Esophagus squamous epithelium (tissue), 5 donors: ENCODE measurements at places on chromosomes 3 and 15. TPM values are rescaled to one million over a fixed set of nuclear protein-coding genes. Genes with fewer than 3 reads are reported as not detected.

Gene PRSS50
- total RNA-seq: 0.19 TPM

DNA sequence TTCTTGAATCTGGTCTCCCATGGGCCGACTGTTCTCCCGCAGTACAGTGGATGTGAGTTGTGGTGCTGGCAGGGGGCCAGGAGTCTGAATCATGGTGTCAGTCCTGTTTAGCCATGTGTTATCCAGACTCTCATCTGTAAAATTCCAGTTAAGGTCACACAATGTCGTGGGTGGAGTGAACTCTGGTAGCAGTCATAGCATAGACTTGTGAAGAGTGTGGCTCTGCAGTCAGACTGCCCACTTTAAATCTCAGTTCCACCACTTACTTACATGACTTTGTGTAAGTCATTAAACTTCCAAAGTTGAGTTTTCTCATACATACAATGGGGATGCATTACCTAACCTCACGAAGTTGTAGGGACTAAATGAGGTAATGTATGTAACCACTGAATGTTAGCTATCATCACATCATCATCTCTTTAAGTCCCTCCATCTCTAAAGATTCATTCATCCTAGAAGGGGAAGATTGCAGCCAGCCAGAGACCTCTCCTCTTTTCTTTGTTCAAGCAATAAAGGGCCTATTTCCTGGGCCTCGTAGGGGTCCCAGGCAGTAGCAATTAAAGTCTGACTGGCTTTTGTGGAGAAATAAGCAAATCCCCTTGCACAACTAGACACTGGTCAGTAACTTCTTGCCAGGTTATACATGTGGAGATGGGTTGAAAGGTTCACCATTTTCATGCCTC is 93.9 kb downstream of the PCCB start:
- no peak for DNase-seq

Gene OSTN
- total RNA-seq: not detected

DNA sequence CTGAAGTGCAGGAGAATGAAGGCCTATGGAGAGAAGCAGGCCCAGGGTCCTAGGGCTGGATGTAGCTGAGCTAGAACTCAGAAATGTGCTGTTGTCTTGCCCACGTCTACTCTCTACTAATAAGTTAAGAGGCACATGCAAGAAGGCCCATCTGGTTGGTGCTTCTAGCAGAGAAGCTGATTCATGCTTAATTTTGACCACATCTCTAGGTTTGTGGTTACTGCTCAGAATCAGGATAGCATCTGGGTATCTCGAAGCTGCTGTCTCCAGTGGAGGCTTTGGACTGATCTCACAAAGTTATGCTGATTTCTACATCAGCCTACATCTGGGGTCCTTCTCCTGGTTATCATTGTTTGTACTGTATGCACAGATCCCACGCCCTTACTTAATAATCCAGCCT is 87.3 kb downstream of the CACNA1D start:
- DNase-seq: no peak

DNA sequence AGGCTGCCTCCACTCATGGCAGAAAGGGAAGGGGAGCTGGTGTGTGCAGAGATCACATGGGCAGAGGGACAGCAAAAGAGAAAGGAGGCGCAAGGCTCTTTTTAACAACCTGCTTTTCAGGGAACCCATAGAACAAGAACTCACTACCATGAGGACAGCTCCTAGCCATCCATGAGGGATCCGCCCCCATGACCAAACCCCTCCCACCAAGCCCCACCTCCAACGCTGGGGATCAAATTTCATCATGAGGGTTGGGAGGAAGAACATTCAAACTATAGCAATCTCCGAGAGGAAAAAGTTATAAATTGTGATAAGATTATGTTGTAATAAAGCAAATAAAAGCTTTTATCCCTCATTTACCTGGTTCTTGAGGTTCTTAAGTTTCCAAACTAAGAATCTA is 84.7 kb upstream of the LMCD1 start:
- DNase-seq: no peak

- DNase-seq: no peak
Observed at GRCh38 chr3:126054870-126055269, 29.1 kb downstream of the SLC41A3 start.

GRCh38 chr15:61383421-61383820 is 154.3 kb upstream of the RORA start:
- DNase-seq: no peak

Gene TLR9
- not detected for total RNA-seq

DNA sequence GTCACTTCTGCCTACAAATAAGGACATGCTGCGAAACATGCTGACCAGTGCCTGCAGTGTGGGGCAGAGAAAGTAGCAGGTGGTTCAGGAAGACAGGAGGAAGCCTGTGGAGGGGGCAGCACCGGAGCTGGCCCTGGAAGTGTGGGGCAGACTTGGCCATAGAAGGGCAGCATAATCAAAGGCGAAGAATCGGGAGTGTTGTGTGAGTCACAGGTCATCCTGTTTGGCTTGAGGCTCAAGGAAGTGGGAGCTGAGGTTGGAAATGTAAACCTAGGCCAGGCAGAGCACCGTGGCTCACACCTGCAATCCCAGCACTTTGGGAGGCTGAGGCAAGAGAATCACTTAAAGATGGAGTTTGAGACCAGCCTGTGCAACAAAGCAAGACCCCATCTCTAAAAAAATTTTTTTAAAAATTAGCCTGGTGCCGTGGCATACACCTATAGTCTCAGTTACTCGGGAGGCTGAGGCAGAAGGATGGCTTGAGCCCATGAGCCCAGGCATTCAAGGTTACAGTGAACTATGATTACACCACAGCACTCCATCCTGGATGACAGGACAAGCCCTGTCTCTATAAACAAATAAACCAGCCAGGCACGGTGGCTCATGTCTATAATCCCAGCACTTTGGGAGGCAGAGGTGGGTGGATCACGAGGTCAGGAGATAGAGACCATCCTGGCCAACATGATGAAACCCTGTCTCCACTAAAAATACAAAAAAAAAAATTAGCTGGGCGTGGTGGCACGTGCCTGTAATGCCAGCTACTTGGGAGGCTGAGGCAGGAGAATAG is 54.0 kb downstream of the FAM43A start:
- no peak for DNase-seq

Gene GHRL
- 1.5 TPM for total RNA-seq

Gene HYAL1
- 1.8 TPM for total RNA-seq

- DNase-seq: no peak
Observed at GRCh38 chr3:151394611-151395010, 10.1 kb upstream of the P2RY12 start.

DNA sequence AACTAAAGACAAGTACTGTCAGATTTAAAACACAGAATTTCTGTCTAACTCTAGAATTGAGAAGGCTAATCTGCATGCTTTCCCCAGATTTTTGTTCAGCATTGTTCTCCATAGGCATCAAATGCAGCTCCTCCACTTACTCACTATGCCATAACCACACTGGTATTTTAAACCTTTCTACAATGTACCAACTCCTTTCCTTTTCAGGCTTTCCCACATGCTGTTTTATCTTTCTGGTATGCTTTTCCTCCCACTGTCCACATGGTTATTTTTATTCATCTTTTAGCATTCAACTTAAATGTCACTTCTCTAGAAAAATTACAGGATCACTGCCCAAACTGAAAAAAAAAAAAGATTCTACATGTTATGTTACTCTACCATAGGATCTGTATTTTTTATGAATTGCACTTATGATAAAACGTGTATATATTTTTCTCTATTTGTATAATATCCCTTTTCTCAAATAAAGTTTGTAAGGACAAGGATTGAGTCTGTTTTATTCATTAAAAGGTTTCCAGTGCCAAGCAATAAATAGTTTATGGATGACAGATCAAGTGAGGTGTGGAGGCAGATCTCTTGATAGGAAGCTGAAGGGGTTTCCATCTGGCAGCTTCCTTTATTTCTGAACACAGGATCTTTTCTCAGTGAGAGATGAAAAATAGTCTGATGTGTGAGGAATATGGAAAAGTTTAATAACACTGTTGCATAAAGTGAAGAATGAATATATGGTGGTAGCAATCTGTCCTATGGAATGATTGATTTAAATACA is 1064.5 kb downstream of the ZPLD1 start:
- no peak for DNase-seq

DNA sequence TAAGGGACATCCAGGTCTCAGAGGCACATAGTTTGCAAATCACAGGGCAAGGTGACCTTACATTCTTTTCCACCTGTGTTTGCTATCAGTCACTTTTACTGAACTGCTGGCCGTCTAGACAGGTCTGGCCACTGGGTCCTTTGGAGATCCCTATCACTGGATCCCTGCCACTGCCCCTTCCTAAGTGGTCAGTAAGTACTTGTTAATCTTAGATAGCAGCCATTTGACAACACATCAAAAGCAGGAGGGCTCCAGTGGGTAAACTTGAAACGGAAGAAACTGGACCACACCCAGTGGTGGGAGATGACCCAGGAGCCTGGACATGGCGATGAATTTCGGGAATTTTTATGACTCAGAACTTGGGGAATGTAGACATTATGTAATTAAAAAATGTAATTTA is 28.9 kb upstream of the RASGRP1 start:
- no peak for DNase-seq

Gene ARPP21
- total RNA-seq: not detected

Gene GOLGA6A
- total RNA-seq: not detected

DNA sequence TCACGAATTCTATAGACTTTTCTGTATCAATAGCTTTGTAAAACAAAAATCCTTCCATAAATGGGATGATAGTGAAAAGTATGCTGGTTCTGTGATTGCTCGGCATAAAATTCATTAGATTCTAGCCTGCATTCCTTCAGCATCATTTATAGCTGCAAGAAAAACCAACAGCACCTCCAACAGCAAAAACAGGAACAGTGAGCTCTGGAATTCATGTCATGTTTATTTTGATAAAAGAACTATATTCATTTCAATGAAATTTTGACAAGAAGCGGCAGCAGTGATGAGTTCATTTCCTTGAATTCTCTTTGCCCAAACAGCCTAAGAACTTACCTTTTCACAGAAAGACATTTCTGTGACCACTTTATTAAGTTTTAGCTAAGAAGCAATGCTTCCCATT is 515.2 kb upstream of the CCDC54 start:
- no peak for DNase-seq

- DNase-seq: no peak
Observed at GRCh38 chr15:44910981-44911625, 45.4 kb upstream of the TERB2 start.

Gene PDCD7
- total RNA-seq: 12.1 TPM

Gene P4HTM
- total RNA-seq: 28.1 TPM

- no peak for DNase-seq
Observed at GRCh38 chr3:125151442-125151817, 61.1 kb downstream of the SLC12A8 start.
